ENCODE measurements at places on chromosomes 6 and 20.

DNA sequence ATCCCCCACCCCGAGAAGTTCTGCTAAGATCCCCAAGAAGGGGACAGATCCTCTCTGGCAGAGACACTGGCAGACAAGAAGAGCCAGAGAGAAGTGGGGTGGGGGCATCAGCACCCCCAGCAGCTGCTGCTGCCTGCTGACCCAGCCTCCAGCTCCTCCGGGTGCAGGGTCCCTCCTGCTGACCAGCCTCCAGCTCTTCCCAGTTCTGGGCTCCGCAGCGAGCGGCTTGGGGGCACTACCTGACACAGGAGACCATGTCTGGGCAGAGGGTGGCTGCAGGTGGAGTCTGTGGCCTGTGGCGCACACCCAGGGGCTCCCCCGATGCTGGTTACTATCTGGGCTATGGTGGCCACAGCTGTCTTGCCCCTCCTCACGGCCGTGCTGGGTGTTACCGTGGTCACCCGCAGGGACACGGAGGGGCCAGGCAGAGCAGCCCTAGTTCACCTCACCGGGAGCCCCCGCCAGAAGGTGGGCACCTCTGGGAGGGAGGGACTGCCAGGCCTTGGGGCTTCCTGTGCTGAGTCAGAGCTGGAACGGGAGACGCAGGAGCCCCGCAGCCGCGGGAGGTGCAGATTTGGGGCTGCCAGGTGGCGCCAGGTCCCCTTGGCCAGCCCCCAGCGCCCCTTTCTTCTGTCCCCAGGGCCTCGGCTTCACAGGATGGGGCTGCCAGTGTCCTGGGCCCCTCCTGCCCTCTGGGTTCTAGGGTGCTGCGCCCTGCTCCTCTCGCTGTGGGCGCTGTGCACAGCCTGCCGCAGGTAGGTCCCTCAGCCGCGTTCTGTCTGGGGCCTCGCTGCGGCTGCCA is 630 bp downstream of the LIME1 start:
- H3K4me3 ChIP-seq: peak overlapping the region; percentile 72
- H3K4me1 ChIP-seq: peaks cover 26% of the 10 kb centered on the region
- DNase-seq: peak; percentile 75
- H3K27ac ChIP-seq: peak overlapping the region; percentile 79
- H3K36me3 ChIP-seq: peaks cover 11% of the 10 kb centered on the region

GRCh38 chr6:30741063-30741779 is 1.3 kb downstream of the FLOT1 start:
- peaks cover 71% of the 10 kb centered on the region for H3K4me1 ChIP-seq
- H3K36me3 ChIP-seq: peaks cover 78% of the 10 kb centered on the region
- peak; percentile 35 for DNase-seq
- no peaks in the 10 kb centered on the region for H3K27me3 ChIP-seq
- peak overlapping the region; percentile 87 for H3K27ac ChIP-seq

- no peak overlapping the region for H3K4me3 ChIP-seq
- H3K27me3 ChIP-seq: no peaks in the 10 kb centered on the region
- no peak overlapping the region for H3K27ac ChIP-seq
- DNase-seq: no peak
Measured at GRCh38 chr6:40386200-40386599, 201.0 kb downstream of the LRFN2 start.

GRCh38 chr6:38508286-38508685 is 131.4 kb downstream of the BTBD9 start:
- no peaks in the 10 kb centered on the region for H3K36me3 ChIP-seq
- H3K27me3 ChIP-seq: no peaks in the 10 kb centered on the region
- no peaks in the 10 kb centered on the region for H3K4me1 ChIP-seq
- no peak overlapping the region for H3K27ac ChIP-seq

DNA sequence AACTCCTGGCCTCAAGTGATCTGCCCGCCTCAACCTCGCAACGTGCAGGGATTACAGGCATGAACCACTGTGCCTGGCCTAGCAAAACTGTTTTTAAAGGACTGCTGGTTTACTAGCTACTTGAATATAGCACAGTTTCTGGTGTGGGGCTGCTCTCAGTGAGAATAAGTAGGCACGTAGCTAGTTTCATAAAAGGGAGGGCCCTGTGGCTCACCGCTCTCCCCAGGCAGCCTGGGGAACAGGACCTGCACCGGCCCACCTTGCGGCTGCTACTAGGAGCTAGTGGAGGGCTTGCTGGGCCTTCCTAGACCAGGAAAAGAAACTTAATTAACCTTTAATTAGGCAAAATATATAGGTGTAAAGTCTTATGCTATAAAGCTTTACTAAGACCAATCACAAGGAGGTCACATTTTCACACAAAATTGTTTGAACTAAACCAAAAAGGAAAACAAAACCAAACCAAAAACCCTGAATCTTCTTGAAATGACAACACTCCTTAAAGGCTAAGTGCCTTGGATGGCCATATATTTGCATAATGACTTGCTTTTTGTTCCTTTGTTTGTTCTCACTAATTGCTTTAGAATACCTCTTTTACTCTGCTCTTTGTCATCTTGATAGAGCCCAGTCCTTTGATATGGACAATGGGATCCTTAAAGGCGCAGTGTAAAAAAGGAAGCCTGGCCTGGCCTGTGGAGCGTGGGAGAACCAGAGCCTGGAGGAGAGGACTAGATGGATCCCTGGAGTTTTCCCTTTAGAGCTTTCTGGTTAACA is 69.5 kb upstream of the SAMD5 start:
- H3K27me3 ChIP-seq: peaks cover 3% of the 10 kb centered on the region
- H3K36me3 ChIP-seq: no peaks in the 10 kb centered on the region
- no peak overlapping the region for H3K4me3 ChIP-seq
- DNase-seq: no peak

DNA sequence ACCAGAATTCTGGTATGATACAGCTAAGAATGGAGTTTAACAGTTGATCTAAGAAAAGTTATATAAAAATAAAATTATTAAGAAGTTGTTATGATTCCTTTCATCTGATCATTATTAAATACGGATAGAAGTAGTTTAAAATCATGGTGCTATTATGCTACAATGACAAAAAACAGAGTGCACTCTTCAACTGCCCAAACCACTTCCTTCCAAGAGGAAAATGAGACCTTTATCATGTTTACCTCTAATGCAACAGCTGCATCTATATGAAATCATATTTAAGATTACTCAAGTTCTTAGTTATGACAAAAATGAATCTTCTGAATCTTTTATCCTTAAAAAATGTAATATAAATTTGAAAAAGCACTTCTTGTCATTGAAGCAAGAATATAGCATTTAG is 31.2 kb downstream of the HACE1 start:
- DNase-seq: no peak
- no peak overlapping the region for H3K4me3 ChIP-seq
- H3K27me3 ChIP-seq: no peaks in the 10 kb centered on the region
- no peak overlapping the region for H3K27ac ChIP-seq
- peaks cover 2% of the 10 kb centered on the region for H3K4me1 ChIP-seq

DNA sequence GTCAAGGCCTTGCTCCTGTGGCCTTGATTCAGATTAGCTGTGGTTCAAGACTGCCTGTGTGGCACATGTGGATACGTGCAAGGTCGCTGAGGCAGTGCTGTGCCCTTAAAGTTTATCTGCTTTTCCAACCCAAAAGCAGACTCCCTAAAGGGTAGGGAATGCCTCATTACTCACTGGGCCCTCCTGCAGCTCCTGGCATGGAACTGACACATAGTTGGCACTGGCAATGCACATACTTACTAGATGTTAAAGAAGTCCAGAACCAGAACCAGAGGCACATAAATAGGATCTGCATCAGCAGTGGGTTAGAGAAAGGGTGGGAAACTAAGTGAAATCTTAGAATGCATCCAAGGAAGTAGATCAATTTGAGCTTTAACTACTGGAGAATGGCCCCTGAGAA is 90.6 kb upstream of the MLN start:
- no peaks in the 10 kb centered on the region for H3K36me3 ChIP-seq
- DNase-seq: no peak
- H3K4me1 ChIP-seq: peaks cover 39% of the 10 kb centered on the region
- H3K4me3 ChIP-seq: no peak overlapping the region
- no peak overlapping the region for H3K27ac ChIP-seq

DNA sequence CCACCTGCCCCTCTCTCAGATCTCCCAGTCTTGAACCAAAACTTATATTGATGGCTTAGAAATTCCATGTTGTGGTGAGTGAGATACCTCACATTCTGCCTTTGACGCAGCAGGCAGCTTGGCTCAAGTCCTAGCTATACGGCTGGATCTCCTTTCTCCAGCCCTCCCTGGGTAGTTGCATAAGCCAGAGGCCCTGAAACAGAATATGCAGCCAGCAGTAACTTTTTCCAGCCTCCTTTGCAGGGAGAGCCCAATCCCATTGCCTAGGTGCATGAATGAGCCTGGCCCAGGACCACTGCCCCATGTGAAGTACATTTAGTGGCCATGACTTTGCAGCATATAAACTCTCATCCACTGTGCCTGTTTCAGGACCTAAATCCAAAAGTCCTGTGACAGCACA is 202.2 kb upstream of the CDYL start:
- H3K4me1 ChIP-seq: no peaks in the 10 kb centered on the region
- DNase-seq: no peak
- no peaks in the 10 kb centered on the region for H3K36me3 ChIP-seq

GRCh38 chr6:108243836-108244235 is 17.0 kb downstream of the SNX3 start:
- DNase-seq: no peak
- no peak overlapping the region for H3K4me3 ChIP-seq
- H3K27me3 ChIP-seq: no peaks in the 10 kb centered on the region
- peaks cover 52% of the 10 kb centered on the region for H3K36me3 ChIP-seq
- H3K4me1 ChIP-seq: peaks cover 44% of the 10 kb centered on the region

- no peak overlapping the region for H3K4me3 ChIP-seq
- H3K36me3 ChIP-seq: no peaks in the 10 kb centered on the region
- peak; percentile 37 for DNase-seq
- H3K27ac ChIP-seq: no peak overlapping the region
- peaks cover 9% of the 10 kb centered on the region for H3K4me1 ChIP-seq
- H3K27me3 ChIP-seq: peaks cover 2% of the 10 kb centered on the region
Measured at GRCh38 chr6:25918083-25918683, 12.3 kb downstream of the SLC17A2 start.

DNA sequence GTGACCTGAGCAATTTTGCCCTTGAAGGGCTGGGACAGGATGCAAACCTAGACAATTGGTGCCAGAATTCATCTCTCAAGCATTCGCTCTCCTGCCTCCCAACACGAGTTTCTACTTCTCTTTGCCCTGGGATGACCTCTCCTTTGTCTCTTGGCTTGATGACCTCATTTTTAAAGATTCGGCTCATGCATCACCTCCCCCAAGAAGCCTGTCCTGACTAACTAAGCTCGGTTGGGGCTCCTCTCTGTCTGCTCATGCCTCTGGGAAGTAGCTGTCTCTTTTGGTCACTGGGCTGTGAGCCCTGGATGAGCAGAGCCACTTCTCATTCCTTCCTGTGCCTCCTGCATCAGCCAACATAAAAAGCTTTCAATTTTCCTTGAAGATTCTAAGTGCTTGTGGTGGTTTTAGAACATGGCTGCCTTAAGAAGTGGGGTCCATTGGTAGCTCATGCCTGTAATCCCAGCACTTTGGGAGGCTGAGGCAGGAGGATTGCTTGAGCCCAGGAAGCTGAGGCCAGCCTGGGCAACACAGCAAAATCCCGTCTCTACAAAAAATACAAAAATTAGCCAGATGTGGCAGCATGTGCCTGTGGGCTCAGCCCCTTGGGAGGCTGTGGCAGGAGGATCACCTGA is 11.1 kb upstream of the TCF15 start:
- H3K36me3 ChIP-seq: no peaks in the 10 kb centered on the region
- H3K4me3 ChIP-seq: no peak overlapping the region
- H3K27ac ChIP-seq: no peak overlapping the region

DNA sequence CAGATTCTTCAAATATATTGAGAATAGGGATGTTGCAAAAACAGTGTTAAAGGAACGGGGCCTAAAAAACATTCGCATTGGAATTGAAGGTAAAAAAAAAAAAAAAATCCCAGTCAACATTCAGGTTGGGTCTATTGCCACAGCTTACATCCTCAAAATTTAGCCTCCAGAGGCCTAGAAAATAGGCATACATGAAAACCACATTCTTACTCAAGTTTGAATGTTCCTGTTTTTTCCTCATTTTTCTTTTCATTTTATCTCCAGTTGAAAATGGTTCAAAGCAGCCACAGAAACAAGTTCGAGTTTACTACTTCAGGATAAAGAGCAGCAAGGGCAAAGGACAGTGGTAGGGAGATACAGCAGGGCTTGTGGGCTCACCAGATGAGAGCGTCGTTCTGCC is 41.9 kb downstream of the KCTD20 start:
- H3K4me3 ChIP-seq: no peak overlapping the region
- no peaks in the 10 kb centered on the region for H3K4me1 ChIP-seq
- H3K27ac ChIP-seq: peak overlapping the region; percentile 28
- no peak for DNase-seq
- H3K36me3 ChIP-seq: peaks cover 58% of the 10 kb centered on the region

DNA sequence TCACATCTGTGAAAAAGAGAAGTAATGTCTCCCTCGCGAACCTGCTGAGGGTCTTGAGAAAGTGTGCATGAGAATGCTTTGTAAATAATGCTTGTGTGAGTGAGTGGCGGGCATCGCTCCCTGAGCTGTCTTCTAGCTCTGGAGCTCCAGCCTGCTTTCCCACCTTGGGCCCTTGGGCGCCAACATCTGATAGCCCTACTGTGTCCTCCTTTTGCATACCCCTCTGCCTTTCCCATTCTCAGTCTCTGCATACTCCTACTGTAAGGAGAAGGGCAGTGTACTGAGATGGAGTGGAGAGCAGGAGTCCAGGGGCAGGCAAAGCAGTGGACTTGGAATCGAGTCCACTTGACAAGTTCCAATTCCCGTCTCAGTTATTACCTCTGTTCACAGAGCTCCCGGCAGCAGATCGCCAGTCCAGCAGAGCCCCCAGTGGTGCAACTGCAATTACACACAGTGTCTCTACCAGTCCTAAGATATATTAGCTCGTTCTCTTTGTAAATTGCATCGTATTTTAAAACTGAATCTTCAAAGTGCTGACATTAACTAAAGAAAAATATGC is 847 bp upstream of the NCR2 start:
- H3K36me3 ChIP-seq: no peaks in the 10 kb centered on the region
- peaks cover 59% of the 10 kb centered on the region for H3K4me1 ChIP-seq
- peak overlapping the region; percentile 33 for H3K4me3 ChIP-seq
- peak overlapping the region; percentile 93 for H3K27ac ChIP-seq

DNA sequence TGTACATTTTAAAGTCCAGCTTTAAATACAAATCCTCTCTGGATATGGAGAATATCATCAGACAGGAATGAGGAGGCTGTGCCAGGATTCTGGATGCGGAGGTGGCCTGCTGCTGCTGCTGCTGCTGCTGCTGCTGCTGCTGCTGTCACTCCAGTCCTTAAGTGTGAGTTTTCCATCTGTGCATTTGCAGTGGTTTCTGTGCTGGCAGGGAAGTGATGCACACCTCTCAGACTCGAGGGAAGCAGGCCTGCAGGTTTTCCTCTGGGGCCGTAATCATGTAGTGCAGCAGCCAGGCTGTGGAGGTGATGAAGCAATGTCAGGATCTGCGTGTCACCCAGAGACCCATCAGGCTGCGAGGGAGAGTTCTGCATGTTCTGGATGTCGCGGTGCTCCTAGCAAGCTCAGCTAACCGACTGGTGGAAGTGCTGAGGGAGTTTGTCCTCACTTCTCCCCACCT is 32.0 kb downstream of the CFAP61 start:
- no peak for DNase-seq
- peak overlapping the region; percentile 59 for H3K4me3 ChIP-seq
- no peaks in the 10 kb centered on the region for H3K36me3 ChIP-seq
- peaks cover 3% of the 10 kb centered on the region for H3K27me3 ChIP-seq

GRCh38 chr20:53840532-53840931 is 229.9 kb downstream of the BCAS1 start:
- no peak for DNase-seq
- H3K4me1 ChIP-seq: peaks cover 72% of the 10 kb centered on the region
- peak overlapping the region; percentile 92 for H3K27ac ChIP-seq
- H3K36me3 ChIP-seq: peaks cover 1% of the 10 kb centered on the region

- DNase-seq: no peak
- no peak overlapping the region for H3K27ac ChIP-seq
- H3K36me3 ChIP-seq: no peaks in the 10 kb centered on the region
- no peaks in the 10 kb centered on the region for H3K4me1 ChIP-seq
Measured at GRCh38 chr20:51153867-51154707, 131.2 kb upstream of the KCNG1 start.

GRCh38 chr6:52535711-52536423 is 41.0 kb downstream of the TRAM2 start:
- peaks cover 37% of the 10 kb centered on the region for H3K4me1 ChIP-seq
- peak; percentile 11 for DNase-seq

Measured in activated CD8-positive, alpha-beta T cell treated with anti-CD3 and anti-CD28 coated beads for 36 hours (primary cell).